ENCODE measurements at places on chromosomes 3 and 15. TPM values are rescaled to one million over a fixed set of nuclear protein-coding genes. Genes with fewer than 3 reads are reported as not detected.

Gene PDCD10
- total RNA-seq = 55.6 TPM

Gene B3GNT5
- total RNA-seq = 0.11 TPM

Gene FETUB
- not detected for total RNA-seq

Gene NTRK3
- total RNA-seq = 52.7 TPM

Gene RBPMS2
- not detected for total RNA-seq

Gene STOML1
- total RNA-seq = 15.3 TPM

Gene KBTBD12
- total RNA-seq = 3.5 TPM

Gene TLR9
- not detected for total RNA-seq

Gene GHSR
- total RNA-seq = not detected

Gene CTXN2
- not detected for total RNA-seq

Gene GRK7
- not detected for total RNA-seq

Gene CPOX
- total RNA-seq = 34.8 TPM

DNA sequence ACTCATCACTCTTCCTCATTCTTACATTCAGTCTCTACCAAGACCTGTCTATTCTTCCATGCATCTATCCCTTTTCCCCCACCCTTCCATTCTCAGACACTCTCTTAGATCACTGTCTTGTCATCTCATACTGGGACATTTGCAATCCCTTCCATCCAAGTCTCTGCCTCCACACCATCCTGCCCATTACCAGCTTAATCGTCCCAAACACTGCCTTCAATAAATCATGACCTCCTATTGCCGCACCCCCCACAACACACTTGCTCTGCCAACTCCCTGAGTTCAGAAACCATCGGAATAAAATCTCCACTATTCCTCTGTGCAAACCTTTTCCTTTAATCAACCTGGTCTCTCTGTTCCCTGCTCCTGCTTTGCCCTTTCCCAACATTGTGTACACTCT, 18.9 kb downstream of the MYH15 start:
- no peak for DNase-seq

DNA sequence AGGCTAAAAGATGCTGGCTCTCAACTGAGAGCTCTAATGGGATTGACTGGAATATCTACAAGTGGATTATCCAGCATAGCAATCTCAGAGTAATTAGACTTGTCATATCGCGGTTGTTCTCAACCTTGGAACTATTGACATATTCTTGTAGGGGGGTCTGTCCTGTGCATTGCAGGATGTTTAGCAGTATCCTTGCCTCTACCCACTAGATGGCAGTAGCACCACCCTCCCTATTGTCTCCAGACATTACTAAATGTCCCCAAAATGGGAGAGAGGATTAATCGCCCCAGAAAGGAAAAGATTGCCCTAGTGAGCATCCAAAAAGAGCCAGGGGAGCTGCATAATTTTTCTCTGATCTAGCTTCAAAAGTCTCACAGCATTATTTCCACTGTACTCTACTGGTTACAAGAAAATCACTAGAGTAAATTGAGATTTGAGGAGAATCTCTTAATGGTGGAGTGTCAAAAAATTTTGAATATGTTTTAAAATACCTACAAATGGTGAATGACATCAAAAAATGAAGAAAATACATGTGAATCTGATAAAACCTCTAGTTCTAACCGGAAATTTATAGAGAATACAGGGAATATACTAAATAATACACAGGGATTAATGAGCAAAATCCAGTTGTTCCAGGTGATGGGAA, 388.2 kb upstream of the AGTR1 start:
- no peak for DNase-seq

DNA sequence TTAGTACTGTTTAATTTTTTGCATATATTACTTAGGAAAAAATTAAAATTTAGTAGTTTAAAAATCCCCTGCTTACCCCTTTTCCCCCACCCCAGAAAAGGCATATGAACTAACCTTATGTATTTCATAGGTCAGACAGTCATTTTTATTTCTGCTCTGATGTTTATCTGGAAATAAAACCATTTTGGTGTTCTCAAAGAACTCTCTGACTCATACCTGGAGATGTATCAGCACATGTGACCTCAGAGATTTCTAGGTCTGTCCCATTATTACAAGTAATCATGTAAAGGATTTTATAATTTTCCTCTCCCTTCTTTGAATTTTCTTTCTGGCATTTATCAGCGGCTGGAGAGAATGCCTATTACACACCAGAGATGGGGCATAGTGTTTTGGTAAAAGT, 14.1 kb upstream of the CCR8 start:
- DNase-seq = no peak

DNA sequence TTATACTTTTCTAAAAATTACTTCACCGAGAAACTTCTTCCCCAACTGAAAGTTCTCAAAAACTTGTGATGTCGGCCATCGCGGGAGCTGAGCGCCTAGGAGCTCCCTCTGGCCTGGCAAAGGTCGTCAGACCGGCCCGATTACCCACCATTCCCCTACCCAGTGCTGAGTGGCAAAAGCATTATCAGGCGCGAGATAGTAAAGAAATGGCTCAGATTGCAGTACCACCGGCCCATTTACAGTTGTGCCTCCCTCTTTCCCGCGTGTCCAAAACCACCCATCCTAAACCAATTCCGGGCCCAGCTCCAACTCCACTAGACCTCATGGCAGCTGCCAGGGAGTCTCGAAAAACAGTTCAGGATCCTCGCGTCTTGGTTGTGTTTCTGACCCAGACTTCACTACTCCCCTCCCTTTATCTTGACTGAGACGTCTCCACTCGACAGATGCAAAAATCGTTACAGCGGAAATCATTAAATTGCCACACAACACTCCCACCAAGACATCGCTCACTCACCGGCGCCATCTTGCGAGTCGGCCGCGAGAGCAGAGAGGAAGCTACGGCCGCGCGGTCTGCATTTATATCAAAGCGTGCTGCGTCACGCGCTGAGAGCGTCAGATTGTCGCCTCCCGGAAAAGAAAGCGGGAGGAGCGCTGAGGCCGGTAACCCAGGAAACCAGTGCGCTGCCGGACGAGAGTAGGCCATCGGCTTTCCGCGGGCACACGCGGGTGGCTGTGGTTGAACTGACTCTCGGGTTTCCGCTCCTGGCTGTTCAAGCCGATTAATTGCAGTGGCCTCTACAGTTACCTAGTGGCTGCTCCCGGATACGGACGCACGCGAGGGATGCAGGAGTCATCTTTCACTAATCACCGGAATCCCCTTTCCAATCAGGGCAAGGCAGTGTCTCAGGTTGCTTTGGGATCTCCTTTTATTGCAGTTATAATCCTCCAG, at the start of gene RPL22L1:
RPL22L1 (minus strand) TSS at position 551 of the 949 bp plus-strand sequence; CDS start at position 523, 28 bp downstream.
- peak; percentile 97 for DNase-seq

GRCh38 chr3:114557791-114558190, 264.0 kb downstream of the TIGIT start:
- DNase-seq = no peak

DNA sequence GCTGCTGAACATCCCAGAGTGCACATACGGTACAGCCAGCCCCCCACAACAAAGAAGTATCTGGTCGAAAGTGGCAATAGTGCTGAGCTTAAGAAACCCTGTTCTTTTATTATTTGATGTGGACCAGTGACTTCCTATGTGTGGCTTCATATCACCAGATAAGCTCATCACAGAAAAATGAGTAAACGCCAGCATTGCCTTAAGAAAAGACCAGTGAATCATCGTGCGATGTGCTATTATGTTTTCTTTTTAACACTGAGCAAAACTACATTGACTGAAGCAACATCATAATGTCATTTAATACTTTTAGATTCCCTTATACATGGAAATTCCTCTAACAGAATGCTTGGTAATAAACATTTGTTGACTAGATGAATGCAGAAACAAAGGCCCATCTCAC, 45.2 kb upstream of the ARRDC4 start:
- no peak for DNase-seq

DNA sequence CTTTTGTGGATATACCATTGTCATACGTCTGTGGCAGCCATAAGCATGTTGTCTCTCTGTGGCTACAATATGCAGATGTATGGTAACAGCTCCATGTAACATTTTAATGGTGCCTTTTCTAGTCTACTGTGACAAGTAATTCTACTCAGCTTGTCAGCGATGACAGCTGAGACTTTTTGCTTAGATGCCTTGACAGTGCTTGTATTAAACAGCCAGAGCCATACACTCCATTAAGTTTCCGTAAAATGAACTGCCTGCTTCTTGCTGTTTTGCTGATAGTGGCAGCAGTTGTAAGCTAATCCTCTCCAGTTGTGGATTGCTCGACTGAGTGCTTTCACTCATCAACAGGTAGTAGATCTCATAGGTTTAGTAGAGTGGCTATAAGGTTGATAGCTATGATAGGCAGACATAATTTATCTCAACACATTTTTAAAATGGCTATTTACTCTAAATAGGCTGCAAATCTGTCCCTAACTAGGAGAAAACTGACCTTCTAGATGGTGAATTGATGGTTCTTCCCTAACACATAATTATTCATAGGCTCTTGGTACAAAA, 260.2 kb upstream of the NAALADL2 start:
- DNase-seq = no peak

DNA sequence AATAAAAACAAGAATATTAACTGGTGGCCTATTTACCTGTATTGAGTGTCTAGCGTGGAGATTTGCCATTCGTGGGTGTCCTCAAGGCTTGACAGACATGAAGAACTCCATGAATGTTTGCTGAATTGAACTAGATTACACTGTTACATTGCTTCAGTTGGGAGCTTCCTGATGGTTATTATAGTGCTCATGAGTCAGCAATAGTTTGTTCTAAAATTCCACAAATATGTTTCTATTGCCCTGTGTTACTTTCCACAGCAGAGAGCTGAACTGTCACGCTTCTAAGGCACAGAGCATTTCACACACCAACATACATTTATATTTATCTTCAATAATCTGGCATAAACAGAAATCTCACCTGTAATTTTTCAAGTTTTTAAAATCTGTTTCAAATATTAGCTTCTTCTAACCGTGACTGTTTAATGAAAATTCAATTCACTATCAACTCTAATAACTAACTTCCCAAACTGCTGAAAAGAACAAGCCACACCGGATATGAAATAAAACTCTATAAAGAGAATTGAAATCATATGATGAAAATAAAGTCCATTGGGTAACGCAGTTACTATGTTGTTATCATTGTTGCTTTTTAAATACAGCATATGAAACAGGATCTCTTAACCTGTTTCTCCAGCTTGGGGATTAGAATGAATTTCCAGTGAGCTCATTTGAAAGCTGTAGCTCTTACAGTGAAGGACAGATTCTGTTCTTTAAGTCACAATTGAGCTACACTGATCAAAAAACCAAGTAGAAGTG, 61.2 kb upstream of the MCF2L2 start:
- no peak for DNase-seq

DNA sequence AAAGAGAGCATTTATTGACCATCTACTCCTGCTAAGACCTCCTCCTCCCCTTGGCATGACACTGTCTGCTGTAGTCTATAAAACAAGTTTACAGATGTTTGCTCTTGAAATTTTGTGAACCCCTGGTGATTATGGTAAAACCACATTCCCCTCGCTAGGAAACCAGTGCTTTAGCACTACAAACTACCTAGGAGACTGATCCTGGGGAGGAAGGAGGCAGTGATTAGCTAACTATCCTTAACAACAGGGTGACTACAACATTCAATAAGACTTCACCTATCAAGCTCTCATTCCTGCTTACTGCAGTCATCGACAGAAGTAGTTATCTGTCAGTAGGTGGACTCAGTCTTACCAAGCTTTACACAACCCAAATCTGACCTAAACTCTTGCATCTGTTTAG, 371.3 kb downstream of the TUSC7 start:
- no peak for DNase-seq

- no peak for DNase-seq
Measured at GRCh38 chr3:32120471-32120870, 14.1 kb downstream of the GPD1L start.

DNA sequence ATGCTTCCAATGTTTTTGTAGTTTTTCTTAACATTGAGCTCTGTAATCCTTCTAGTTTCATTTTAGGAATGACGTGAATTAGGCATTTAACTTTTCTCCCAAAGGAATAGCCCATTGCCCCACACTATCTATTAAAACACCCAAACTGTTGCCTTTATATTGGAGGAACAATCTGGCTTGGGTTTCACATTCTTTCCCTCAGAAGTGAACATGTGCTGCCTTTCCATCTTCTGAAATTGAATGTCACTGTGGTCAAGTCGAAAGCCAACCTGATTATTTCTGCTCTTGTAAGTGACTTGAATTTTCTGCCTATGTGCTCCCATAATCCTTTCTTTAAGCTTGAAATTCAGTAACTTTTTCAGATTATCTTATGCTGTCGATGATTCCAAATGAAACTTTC, 214.5 kb downstream of the SLC9A9 start:
- no peak for DNase-seq

- no peak for DNase-seq
Measured at GRCh38 chr3:172608575-172608974, 85.3 kb upstream of the TNFSF10 start.

DNA sequence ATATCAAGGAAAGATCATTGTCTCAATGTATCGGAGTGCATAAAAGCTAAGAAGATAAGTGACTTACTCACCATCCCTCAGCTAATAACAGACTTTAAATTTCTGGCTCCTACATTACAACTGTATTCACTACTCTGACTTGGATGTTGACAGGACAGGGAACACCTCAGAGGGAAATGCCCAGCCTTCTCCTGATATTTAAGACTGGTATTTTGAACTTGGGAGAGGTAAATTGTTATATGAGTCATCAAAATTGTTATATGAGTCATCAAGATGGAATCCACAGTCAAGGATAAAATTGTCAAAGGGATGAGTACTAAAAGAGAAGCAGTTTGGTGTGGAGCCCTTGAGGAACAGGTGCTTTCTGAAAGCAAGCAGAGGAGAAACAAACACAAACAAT, 961.4 kb downstream of the VGLL3 start:
- no peak for DNase-seq

DNA sequence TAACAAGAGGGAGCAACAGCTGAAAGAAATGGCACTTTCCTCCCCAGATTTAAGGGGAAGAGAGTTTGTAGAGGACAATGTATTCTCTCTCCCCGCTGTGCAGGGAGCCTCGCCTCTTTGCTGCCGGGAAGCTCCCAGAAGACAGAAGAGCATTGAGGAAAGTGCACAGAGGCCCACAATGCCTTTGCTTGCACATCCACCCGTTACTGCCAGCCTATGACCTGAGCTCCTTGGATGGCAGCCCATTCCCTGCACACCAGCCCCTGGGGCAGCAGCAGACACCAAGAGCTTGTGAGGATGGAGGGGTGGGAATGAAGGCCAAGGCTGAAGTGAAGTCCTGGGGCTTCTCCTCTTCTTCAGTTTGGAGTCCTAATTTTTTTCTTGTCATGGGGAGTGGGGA, 67.0 kb downstream of the CLDN11 start:
- DNase-seq = no peak

DNA sequence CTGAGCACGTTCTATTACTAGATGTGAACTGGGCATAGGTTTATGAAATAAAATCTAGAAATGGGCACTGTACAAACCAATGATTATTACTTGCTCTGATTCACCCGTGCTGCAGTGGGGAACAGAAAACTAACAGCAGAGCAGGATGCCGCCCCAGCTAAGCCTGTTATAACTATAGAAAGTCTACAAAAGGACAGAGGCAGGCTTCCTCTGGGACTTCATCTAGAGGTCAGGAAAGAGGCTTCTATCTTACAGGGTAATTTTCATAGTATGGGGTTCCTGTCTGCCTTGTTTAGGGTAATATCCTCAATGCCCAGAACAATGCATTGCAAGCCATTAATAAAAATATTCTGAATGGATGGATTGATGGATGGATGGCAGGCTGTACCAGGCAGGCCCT, 177.0 kb upstream of the TBL1XR1 start:
- no peak for DNase-seq

GRCh38 chr15:67126551-67127330, 61.3 kb downstream of the SMAD3 start:
- no peak for DNase-seq
